Thoracic aorta (tissue), 2 donors: ENCODE measurements at places on chromosomes 2 and 18.

GRCh38 chr2:107336526-107336925 lies 450.6 kb upstream of the ST6GAL2 start:
- DNase-seq = no peak

DNA sequence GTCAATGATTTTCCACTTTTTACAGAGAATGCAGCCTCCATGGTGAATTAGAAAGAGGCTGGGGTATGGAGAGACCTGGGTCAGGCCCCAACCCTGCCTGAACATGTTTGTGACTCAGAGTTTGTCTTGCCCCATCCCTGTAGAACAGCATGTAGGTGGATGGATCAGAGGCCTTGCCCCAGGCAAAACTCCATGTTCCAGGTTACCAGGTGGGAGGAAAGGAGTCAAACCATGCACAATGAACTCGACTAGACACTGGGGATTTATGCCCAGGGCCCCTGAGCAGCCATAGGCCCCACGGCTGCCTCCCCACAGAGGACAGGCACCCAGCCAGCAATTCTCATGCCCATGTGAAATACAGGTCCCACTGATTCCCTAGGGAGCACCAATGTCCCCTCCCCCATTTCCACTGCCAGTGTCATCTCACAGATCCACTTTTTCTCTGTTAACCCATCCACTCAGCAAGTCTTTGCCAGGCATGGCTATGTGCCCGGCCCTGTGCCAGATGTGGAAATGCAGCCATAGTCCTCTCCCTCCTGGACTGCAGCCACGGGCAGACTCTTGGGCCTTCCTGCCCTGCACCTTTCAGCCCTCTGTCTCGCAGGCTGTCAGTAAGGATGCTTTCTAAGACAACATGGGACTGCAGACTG lies 737.8 kb upstream of the HS6ST1 start:
- no peak for DNase-seq

DNA sequence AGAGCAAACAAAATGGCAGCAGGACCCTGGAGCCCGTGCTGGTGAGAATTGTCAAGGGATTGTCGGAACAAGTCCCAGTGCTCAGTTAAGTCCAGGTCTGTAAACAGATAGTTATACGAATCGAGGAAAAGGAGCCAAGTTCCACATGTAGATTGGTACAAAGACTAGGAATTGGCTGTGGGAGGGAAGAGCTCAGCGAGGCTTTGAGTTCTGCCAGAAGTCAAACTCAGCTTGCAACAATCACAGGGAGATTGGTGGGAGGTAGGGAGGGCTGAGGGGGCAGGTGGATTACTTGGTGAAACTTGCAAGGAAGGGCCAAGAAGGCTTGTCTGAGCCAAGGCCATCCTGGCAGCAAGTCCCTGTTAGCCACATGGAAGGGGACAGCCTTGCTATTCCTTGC lies 217.8 kb upstream of the ARL4C start:
- no peak for DNase-seq

- no peak for DNase-seq
Measured at GRCh38 chr2:25740810-25741381, 67.5 kb upstream of the DTNB start.

- no peak for DNase-seq
Measured at GRCh38 chr2:120793682-120794403, 58.2 kb downstream of the GLI2 start.
